ENCODE measurements at places on chromosomes 4 and X.

DNA sequence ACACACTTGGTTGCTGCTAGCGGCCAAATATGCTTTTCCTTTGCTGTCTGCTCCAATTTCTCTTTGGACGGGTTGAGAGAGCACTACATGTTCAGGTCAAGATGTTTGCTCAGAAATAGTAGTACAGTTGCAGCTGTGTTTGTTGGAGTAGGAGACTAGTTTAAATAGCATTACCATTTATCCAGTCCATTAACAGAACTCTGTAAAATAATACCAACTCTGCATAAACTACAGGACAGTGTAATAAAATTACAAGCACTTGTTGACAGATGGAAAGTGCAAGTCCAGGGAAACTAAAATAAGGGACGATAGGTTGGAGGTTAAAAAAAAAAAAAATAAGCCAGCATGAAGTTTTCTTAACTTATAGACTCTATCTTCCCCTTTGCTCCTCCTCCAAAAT is 20.2 kb downstream of the SLIT2 start:
- no peak for DNase-seq

DNA sequence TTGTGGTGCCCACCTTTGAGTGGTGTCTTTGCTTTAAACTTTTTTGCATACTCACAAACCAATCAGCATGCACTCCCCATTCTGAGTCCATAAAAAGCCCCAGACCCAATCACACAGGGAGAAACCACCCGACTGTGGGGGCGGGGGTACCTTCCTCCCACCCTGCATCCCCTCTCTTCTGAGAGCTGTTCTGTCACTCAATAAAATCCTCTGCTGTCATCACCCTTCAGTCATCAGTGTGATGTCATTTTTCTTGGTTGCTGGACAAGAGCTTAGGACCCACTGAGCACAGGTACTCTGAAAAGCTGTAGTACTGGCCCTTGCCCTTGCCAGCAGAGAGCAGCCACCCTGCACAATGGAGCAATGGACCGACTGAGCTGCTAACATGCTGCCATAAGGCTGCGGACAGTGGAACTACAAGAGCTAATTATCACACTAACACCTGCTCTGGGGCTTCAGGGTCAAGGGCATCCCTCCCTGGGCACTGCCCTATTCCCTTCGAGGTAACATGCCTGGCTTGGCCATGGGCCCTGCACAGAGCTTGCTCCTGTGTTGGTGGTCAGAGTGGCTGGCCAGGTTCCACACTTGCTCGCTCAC is 62.9 kb upstream of the PGRMC2 start:
- peak; percentile 44 for DNase-seq

DNA sequence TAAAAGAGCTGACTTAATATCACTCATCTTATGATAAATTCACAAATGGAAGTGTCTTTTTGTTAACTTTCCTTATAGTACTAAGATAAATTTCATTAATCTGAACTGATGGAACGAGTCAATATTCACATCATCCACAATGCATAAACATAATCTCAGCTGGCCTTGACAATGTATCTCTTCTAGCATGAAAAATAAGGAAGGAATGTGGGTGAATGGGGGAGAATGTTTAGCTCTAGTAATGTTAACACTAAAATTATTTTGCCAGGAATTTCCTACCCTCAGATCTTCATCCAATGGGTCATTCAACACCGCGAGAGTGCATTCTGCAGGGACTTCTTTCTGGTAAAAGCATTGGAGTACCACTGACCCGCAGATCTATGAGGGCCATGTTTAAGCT is 15.8 kb downstream of the TRPC3 start:
- DNase-seq = no peak

DNA sequence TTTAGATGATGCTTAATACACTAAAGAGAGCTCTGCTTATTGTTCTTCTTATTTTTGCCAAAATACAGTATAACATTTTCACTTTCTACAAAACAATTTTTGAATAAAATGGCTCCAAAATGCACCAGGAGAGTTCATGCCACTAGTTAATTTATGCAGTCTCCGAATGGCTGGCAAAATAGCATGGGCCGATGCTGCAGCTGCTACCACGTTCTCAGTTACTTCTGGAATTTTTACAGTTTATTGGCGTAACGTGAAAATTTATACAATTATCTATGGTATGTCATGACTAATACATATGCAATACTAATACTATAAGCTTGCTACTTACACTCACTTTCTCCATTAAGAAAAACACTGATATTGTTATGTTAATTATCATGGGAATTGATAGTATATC is 16.5 kb downstream of the KLHL13 start:
- DNase-seq = no peak

DNA sequence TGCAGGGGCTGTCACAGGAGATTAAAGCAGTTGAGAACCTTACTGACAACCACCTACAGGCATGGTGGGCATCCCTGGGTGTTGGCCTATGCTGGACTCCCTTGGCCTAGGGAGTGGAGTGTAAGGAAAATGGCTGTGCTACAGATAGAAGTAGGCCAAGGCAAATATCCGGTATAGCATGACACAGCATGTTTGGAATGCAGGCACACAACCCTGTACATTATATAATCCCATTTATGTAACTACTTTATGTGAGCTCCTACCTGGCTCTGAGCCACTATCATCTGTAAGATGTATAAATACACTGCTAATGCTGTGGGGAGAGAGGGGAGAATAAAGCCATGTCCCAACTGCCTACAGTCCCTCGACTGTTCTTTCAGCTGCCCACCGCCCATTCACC is 38.7 kb upstream of the KCTD8 start:
- no peak for DNase-seq

DNA sequence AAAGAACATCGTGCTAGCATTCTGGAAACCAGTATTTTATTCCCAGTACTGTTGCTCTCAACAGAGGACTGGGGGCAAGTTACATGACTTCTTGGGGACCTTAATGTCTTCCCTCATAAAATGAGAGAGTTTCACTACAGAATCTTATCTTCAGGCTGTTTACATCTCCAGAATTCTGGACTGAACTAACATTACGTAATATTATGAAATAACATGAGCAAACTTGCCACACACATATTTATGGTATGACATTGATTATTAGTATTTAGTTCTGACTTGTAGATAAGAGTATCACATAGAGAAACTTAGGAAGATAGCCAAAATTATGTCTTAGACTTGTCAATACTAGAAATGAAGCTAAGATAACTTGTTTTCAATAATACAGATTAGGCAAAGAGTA is 68.0 kb downstream of the NFKB1 start:
- DNase-seq = no peak

DNA sequence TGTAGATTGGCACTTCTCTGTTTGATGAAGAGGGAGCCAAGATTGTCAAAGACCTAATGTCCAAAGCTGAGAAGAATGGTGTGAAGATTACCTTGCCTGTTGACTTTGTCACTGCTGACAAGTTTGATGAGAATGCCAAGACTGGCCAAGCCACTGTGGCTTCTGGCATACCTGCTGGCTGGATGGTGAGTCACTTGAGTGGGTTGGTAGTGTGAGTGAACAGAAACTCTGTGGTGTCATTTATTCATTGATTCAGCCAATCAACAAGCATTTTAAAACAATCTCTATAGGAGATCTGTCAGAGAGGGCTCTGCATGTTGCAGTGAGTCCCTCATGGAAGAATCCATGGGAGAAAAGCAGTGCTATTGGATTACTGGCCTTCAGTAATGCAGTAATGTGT is 16.3 kb downstream of the TAF9B start:
- DNase-seq = no peak

DNA sequence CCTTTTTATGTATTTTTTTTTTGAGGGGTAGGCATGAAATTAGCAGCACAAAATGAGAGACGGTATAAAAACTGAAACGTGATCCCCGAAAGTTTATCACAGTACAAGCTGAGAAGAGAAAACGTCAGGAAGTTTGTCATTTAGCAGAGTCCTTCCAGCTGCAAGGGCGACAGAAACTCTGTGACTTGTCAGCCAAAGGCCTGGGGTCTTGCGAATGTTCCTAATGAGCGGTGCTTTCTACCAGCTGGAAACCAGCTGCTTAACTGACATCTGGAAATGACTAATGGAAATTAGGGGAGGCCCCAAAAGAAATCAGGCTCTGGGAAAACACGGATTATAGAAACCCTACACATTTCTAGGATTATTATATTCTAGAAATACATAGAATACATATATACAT is 66.5 kb downstream of the CHRNA9 start:
- DNase-seq = no peak

DNA sequence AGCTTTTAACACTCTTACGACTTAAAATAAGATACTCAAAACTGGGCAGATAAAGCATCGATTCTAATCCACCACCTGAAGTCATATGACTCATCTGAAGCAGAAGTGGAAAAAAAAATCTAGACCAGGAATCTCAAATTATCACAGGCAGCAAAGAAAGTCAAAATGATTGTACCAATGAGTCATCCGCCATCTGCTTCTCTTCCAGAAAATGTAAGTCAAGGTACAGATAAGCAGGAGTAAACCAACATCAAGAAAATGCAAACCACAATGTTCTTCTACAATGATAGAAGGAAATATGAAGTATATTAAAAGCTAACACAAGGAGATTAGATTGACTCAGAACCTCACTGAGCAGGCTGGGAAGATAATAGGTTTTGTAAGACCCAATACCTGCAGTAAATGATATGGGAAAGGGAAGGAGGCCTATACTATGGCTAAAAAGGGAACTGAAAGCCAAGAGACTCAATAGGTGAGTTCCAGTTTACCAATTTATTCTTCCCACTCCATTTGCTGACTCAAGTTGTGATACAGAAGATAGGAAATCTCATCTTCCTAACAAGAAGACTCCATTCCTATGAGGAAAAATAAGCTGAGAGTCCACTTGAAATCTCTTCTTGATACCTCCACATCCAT is 88.4 kb upstream of the TET2 start:
- DNase-seq = no peak

DNA sequence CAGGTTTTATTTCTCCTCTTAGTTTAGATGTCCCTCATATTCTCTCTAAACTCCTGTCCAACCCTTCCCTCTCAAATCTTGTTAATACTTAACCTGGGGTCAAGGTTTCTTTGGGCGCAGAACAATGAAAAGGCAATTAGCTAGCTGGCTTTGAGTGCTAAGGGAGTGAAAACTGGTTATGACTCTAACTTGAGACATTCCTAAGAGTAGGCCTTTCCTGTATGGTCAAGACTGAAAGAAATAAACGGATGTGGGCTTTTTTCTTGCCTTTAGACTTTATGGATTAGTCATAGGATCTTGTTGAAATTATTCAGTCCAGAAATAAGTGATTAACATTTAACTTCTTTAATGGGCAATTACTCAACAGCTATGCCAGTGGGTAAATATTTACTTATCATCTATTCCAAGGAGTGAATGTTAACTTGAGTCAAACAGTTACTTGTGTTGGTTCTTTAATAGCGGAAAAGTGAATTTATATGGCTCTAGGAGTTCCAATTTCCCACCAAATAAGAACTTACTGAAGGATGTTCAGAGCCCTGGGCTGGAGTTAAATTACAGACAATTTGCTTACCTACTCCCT is 141.7 kb upstream of the SCML1 start:
- DNase-seq = no peak

GRCh38 chr4:25001509-25001908 is 29.2 kb downstream of the LGI2 start:
- no peak for DNase-seq

GRCh38 chrX:110125446-110126162 is 122.7 kb downstream of the TMEM164 start:
- no peak for DNase-seq

- no peak for DNase-seq
Measured at GRCh38 chrX:14922437-14922836, 49.2 kb downstream of the MOSPD2 start.

All from left lobe of liver (tissue), 2 donors.